ENCODE measurements at places on chromosomes 6 and 20.

GRCh38 chr6:47264775-47265184 is 44.9 kb downstream of the TNFRSF21 start:
- no peak overlapping the region for H3K4me3 ChIP-seq
- no peaks in the 10 kb centered on the region for H3K27me3 ChIP-seq
- no peak for DNase-seq
- H3K27ac ChIP-seq, result no peak overlapping the region
- H3K36me3 ChIP-seq, result no peaks in the 10 kb centered on the region

GRCh38 chr6:81909162-81909561 is 156.7 kb upstream of the TENT5A start:
- no peak for DNase-seq
- peaks cover 20% of the 10 kb centered on the region for H3K4me1 ChIP-seq
- H3K27ac ChIP-seq, result no peak overlapping the region
- no peak overlapping the region for H3K4me3 ChIP-seq
- H3K27me3 ChIP-seq, result no peaks in the 10 kb centered on the region

DNA sequence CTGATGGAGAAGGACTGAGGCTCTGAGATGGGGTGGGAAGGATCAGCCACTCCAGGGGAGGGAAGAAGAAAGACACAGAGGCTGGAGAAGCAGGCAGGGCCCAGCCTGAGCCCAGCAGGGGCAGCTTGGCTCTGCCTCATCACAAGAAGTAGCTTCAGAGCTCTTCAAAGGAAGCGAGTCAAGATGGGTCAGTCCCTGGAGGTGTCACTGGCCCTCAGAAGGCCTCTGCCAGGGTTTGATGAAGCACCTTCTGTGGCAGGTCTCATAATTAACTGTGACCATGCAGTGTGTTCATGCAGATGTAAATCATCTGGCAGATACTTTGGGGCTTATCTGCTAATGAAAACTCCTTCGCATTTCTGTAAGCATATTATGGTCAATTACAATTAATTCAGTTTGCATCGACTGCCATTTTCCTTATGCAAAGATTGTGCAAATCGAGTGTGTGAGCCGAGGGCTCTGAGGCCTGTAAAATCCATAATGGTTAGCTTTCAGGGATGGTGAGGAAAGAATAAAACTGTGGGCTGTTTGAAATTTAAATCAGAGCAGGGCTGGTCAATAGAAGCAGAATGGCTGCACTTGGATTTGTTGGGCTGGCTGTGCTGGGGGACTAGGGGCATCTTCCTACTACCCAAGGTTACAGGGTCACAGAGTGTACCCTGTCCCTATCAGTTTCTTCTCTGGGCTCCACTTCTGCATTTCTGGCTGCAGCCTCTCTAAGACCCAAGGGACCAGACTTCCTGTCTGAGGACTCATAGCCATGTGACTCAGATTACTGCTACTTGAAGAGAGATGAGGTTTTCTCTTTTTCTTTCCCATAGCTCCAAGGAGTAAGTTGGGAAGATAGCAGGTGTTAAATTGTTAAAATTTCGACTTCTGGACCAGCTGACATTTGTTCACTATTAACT is 376.6 kb downstream of the DHX35 start:
- H3K36me3 ChIP-seq, result no peaks in the 10 kb centered on the region
- no peak overlapping the region for H3K4me3 ChIP-seq
- no peak for DNase-seq
- no peaks in the 10 kb centered on the region for H3K4me1 ChIP-seq
- no peak overlapping the region for H3K27ac ChIP-seq

DNA sequence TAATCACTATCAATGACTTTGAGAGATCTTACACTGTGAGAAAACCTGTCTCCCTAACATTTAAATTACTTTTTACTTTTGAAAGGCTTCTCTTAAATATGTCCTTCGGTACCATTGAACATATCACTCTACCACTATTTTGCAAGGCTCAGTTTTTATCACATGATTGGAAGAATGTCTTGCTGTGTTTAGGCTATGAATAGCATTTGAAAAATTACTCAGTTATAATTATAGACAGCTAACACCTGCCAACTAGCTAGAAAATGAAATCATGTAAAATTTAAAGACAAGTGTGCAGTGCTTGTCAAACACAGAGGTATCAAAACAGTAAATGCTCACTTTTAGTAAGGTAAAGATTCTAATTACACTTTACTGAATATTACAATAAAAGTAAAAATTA is 11.0 kb downstream of the SESN1 start:
- no peaks in the 10 kb centered on the region for H3K27me3 ChIP-seq
- peaks cover 4% of the 10 kb centered on the region for H3K36me3 ChIP-seq
- peaks cover 10% of the 10 kb centered on the region for H3K4me1 ChIP-seq
- no peak for DNase-seq
- H3K27ac ChIP-seq, result no peak overlapping the region

- H3K36me3 ChIP-seq, result no peaks in the 10 kb centered on the region
- no peaks in the 10 kb centered on the region for H3K27me3 ChIP-seq
- no peak overlapping the region for H3K4me3 ChIP-seq
- no peak for DNase-seq
Measured at GRCh38 chr20:7210910-7211309, 443.4 kb downstream of the BMP2 start.

DNA sequence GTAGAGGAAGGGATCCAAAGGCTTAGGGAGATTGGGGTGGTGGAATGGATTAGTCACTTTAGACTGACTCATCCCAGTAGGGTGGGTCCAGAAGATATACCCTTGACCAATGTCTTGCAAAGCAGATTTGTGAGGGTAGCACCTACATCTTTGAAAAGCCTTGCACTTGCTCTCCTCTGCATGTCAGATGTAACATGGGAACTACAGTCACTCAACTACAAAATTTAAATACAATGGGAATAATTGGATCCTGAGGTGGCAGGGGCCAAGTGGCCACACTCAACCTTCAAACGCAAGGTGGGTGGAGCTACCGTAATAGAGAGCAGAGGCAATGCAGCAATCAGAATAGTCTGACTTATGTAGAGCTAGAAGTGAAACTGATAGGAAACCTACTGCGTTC is 71.2 kb downstream of the ME1 start:
- no peaks in the 10 kb centered on the region for H3K27me3 ChIP-seq
- H3K36me3 ChIP-seq, result no peaks in the 10 kb centered on the region
- H3K4me3 ChIP-seq, result no peak overlapping the region
- no peak for DNase-seq
- H3K4me1 ChIP-seq, result no peaks in the 10 kb centered on the region
- H3K27ac ChIP-seq, result no peak overlapping the region

DNA sequence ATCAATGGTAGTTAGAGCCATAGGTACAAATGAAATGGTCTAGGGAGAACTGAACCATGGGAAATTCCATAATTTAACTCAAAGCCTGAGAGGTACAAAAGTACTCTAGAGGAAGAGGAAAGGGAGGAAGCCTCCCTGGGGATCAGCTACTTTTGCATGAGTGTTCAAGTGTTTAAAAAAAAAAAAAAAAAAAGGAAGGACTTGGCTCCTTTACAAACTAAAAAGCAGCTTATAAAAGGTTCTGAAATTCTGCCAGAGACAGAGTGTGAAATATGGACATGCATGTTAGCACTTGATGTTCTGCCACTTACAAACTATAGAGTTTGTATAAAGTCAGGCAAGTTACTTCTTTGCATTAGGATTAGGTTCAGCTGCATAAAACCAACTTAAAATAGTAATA is 290.0 kb downstream of the TBC1D7 start:
- H3K36me3 ChIP-seq, result no peaks in the 10 kb centered on the region
- DNase-seq, result no peak
- no peaks in the 10 kb centered on the region for H3K27me3 ChIP-seq

GRCh38 chr20:51678026-51678697 is 90.0 kb downstream of the ATP9A start:
- H3K4me3 ChIP-seq, result no peak overlapping the region
- no peaks in the 10 kb centered on the region for H3K27me3 ChIP-seq
- DNase-seq, result no peak
- no peaks in the 10 kb centered on the region for H3K4me1 ChIP-seq

- no peak for DNase-seq
- H3K27me3 ChIP-seq, result no peaks in the 10 kb centered on the region
- no peak overlapping the region for H3K4me3 ChIP-seq
- no peak overlapping the region for H3K27ac ChIP-seq
- H3K36me3 ChIP-seq, result peaks cover 13% of the 10 kb centered on the region
Measured at GRCh38 chr6:34638834-34639736, 57.5 kb downstream of the ILRUN start.

DNA sequence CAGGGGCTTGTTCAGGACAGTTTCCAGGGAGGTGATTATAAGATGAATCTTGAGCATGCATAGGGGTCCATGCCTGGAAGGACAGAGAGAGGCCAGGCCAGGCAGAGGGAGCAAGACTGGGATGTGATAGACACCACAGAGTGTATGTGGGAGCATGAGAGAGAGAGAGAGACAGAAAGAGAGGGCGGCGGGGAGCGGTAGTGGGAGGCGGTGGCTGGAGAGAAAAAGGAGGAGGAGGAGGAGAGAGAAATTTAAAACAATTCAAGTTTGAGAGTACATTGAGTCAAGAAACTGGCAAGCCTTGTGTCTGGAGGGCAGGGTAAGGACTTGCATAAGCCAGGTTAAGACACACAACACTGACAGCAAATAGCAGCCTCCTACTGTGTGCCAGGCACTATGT is 162.9 kb upstream of the HDAC2 start:
- H3K27me3 ChIP-seq, result no peaks in the 10 kb centered on the region
- no peak for DNase-seq
- H3K27ac ChIP-seq, result no peak overlapping the region

DNA sequence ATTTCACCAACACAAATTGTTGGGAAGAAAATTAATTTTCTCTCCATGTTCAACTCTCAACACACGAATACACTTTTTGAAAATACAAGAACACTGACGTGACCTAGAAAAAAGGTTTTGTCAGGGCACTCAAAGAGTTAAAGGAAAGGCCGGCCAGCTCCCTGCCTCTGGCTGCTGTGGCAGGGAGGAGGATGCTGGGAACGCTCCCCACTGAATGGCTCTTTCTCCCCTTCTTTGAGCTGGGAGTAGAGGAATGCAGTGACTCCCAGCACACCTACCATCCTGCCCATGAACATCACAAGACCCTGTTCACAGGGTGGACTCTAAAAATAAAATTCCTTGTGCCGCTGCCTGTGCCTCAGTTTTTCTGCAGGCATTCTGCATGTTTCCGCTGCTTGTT is 47.0 kb downstream of the MAP3K5 start:
- H3K36me3 ChIP-seq, result no peaks in the 10 kb centered on the region
- no peak overlapping the region for H3K4me3 ChIP-seq
- H3K4me1 ChIP-seq, result no peaks in the 10 kb centered on the region
- no peaks in the 10 kb centered on the region for H3K27me3 ChIP-seq
- DNase-seq, result no peak
- no peak overlapping the region for H3K27ac ChIP-seq

- no peak for DNase-seq
- H3K36me3 ChIP-seq, result no peaks in the 10 kb centered on the region
Measured at GRCh38 chr6:4287372-4287771, 152.0 kb upstream of the ECI2 start.

DNA sequence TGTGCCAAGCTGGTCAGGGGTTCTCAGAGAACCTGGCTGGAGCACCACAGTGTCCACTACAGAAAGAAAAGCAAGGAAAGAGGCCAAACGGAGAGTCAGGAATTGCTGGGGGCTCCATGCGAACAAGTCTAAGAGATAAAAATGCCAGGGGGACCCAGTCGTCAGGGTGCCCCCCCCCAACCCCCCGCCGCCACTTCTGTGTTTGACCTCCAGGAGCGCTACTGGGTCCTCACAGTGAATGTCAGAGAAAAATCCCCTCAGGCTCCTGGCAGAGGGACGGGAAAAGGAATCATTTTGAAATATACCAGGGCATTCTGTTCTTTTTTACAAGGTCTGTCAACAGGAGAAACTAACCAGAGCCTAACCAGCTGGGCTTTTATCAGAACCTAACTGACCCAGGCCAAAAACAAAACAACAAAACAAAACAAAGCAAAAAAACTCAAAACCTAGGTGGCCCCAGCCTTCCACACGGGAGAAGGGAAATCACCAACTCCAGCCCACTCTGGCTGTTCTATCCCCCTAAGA is 17.9 kb upstream of the NELFCD start:
- no peaks in the 10 kb centered on the region for H3K4me1 ChIP-seq
- no peak overlapping the region for H3K4me3 ChIP-seq
- H3K27ac ChIP-seq, result no peak overlapping the region
- H3K27me3 ChIP-seq, result peaks cover 3% of the 10 kb centered on the region
- H3K36me3 ChIP-seq, result no peaks in the 10 kb centered on the region

GRCh38 chr6:42374018-42374669 is 77.6 kb downstream of the TRERF1 start:
- DNase-seq, result no peak
- H3K27ac ChIP-seq, result no peak overlapping the region
- H3K4me1 ChIP-seq, result peaks cover 7% of the 10 kb centered on the region
- H3K4me3 ChIP-seq, result no peak overlapping the region
- no peaks in the 10 kb centered on the region for H3K27me3 ChIP-seq
- no peaks in the 10 kb centered on the region for H3K36me3 ChIP-seq

GRCh38 chr20:1818895-1819294 is 76.3 kb upstream of the SIRPA start:
- no peaks in the 10 kb centered on the region for H3K27me3 ChIP-seq
- H3K36me3 ChIP-seq, result no peaks in the 10 kb centered on the region
- DNase-seq, result peak; percentile 29

DNA sequence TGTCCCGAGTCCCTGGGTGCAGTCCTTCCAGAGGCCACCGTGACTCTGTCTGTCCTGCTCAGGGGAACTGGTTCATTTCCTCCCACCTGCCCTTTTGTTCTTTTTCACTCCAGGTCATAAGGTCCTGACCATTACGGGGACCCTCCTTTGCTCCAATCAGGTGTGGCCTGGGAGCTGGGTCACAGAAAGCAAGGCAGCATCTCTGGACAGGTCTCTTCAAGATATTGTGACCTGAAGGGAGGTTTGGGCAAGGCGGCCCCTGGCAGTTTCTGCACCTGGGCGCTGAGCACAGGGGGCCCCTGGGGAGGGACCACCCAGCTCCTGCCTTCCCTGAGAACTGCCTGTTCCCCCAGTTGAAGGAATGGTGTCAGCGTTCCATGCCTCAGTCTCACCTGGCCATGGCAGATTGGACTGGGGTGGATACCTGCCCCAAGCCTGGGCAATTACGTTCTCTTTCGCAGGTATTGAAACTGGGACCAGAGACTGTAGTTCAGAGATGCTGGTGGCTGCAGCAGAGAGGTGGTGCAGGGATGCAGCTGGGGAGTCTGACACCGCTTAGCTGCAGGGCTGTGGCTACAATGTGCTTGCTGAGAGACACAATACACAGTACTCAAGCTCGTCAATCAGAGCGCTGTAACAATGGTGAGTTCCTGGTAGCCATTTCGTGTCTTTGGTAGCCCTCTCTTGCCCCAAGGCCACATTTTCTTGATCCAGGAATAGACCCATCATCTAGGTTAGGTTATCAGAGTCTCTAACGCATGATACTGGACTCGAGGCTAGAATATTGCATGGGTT is 15.6 kb upstream of the NELFCD start:
- no peaks in the 10 kb centered on the region for H3K36me3 ChIP-seq
- no peak overlapping the region for H3K27ac ChIP-seq
- DNase-seq, result peak; percentile 48
- H3K27me3 ChIP-seq, result peaks cover 3% of the 10 kb centered on the region

- H3K36me3 ChIP-seq, result no peaks in the 10 kb centered on the region
- H3K4me3 ChIP-seq, result no peak overlapping the region
- DNase-seq, result no peak
- no peaks in the 10 kb centered on the region for H3K27me3 ChIP-seq
Measured at GRCh38 chr20:8039042-8039441, 19.5 kb upstream of the TMX4 start.

- no peaks in the 10 kb centered on the region for H3K36me3 ChIP-seq
- no peak for DNase-seq
- peak overlapping the region; percentile 68 for H3K27ac ChIP-seq
- H3K4me3 ChIP-seq, result peak overlapping the region; percentile 68
Measured at GRCh38 chr6:151494235-151494935, 568 bp downstream of the CCDC170 start.

- H3K4me1 ChIP-seq, result no peaks in the 10 kb centered on the region
- H3K36me3 ChIP-seq, result no peaks in the 10 kb centered on the region
- peaks cover 23% of the 10 kb centered on the region for H3K27me3 ChIP-seq
Measured at GRCh38 chr6:166657531-166657930, 30.5 kb upstream of the RPS6KA2 start.
